AML-193 (cell line): ENCODE measurements at places on chromosomes 6 and 20.
A peak's percentile ranks its signal among the peaks of the same experiment; 100 is the strongest.

GRCh38 chr6:51265426-51265825 is 446.8 kb downstream of the TFAP2B start:
- peak; percentile 7 for DNase-seq

GRCh38 chr6:28531479-28532128 is 5.9 kb downstream of the GPX5 start:
- no peak for DNase-seq

DNA sequence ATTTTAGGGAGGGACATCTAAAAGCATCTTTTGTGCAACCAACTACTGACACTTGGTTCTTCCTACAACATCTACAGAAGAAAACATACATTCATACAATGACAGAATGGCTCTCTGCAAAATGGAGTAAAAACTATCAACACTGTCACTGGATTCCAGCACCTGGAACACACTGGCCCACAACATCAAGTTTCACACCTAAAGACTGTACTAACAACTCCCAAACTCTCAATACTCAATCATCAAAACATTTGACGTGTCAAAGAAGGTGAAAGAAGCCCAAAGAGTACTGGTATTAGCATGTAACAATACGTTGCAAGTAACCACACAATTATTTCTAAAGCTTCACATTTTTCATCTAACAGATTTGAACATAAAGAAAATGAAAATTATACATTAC is 2.1 kb downstream of the CPNE1 start:
- no peak for DNase-seq

DNA sequence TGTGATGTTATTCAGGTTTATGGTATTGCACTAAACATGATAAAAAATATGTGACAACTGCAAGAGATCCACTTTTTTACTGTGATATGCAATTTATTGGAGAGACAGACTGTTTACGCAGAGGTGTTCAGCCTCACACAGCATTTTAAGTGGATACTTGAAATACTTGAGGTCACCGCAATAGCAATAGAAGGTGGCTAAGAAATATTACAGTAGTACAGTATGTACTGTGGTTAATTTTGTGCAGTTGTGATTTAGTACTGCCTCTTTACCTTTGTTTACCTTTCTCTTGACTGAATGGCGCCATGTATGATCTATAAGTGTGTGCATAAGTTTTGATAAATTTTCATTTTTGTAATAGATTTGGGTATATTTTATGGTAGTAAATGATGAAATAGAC is 17.4 kb downstream of the MACROD2 start:
- DNase-seq = no peak

DNA sequence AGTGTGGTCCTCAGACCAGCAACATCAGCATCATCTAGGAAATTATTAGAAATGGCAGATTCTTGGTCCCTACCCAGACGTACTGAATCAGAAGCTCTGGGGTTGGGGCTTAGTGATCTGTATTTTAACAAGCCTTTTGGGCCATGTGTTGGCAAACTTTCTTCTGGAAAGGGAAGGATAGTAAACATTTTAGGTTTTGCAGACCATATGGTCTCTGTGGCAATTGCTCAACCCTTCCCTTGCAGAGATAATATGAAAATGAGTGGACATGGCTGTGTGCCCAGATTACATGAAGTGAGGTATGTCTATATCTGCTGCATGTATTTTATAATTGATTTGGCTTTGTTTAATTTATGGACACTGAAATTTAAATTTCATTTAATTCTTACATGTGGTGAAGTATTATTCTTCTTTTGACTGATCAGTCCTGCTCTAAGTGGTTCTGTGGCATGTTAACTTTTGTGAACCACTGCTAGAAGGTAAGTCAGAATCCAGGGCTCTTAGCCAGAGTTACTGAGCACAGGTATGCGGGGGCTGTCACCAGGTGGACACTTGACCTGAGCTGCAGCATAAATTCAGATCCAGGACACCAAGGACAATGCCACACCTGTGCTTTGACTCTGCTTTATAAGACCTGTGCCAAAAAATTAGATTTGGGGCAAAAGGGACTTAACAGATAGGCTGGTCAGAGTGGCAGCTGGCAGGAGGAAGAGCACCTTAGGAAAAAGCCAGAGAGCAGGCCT is 43.2 kb downstream of the LY86 start:
- peak; percentile 39 for DNase-seq

- no peak for DNase-seq
Measured at GRCh38 chr6:95846652-95847051, 169.1 kb upstream of the FUT9 start.

DNA sequence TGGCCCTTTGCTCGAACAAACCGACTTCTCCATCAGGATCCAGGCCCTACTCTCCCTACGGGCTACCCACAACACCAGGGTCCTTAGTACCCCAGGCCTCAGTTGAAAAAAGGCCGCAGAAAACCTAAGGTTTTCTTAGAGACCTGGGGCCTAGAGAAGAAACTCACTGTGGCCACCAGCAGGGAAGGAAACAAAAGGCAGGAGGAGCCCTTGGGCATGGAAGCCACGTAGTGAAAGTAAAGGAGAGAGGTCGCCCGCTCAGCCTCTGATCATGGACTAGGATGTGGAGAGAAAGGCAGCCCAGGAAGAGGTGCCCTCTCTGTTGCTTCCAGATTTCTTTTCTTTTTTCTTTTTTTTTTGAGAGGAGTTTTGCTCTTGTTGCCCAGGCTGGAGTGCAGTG is 31.5 kb downstream of the CPNE5 start:
- no peak for DNase-seq

DNA sequence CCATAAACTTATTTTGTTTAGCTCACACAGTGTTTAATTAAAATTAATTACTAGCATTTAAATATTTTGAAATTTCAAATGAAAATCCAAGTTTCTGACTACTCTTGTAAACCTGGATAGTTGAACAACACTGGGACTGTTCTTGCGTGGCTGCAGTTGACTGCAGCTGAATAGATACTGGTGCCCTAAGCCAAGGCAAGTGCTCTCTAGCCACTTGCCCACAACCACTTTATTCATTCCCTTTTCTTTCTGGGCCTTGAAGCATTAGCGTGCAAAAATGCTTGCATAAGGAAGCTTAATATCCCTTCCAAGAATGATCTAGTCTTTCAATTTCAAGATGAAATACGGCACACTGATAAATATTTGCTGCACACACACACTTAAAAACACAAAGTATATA is 676.0 kb upstream of the MARCKS start:
- DNase-seq = no peak

GRCh38 chr6:25684565-25684964 is 32.5 kb downstream of the SCGN start:
- no peak for DNase-seq

- no peak for DNase-seq
Measured at GRCh38 chr6:136334465-136334846, 44.8 kb upstream of the BCLAF1 start.

GRCh38 chr6:118974790-118975189 is 39.8 kb upstream of the MCM9 start:
- no peak for DNase-seq

DNA sequence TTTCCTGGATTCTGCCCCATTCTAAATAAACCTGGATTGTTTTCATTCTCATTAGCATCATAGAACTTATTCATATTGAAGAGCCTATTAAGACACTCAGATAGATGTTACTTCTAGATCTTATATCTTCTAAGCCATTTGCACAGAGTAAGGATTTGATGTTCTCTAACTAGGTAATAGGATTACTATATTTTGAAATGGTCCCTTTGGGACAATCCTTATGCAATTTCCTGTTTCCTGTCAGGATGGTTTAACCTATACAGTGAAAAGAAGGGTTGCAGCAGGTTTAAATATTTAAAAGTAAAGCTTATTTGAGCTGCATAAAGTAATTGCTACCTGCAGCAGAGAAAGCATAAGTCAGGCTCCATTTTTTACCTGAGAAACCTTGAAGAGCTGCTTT is 860.1 kb downstream of the TFAP2A start:
- DNase-seq = no peak

- no peak for DNase-seq
Measured at GRCh38 chr6:13854716-13855250, 40.4 kb upstream of the MCUR1 start.

DNA sequence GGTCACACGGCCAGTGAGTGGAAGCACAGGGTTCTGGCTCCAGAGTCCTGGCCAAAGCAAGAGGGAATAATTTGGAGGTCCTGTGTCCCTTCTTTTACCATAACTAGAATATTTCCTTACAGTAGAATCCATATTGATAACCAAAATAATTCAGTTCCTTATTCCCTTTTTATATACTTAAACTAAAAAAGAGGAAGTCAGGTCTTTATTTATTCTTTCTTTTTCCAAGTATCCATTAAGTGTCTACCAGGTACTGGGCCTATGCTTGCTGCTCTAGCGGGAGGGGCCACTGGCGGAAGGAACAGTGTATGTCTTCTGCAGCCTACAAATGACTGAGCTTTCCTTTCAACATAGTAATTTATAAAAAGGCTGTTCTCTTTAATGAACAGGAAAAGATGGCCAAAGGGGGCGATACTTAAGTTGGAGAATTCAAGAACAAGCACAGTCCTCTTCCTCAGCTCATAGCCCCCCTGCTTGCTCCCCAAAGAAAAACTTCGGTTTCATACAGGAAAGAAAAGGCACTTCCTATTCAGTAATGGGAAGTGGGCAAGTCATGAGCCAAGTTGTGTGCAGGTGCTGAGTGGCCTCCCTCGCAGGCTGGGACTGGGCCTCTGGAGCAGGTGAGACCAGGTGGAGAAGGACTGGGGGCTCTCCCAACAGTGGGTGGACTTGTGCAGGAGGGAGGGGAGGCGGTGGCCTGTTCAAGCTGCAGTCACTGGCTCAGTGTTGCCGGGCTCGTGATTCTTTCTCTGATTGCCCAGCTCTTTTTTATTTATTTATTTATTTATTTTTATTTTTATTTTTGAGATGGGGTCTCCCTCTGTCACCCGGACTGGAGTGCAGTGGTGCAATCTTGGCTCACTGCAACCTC is 110.9 kb downstream of the ARMC2 start:
- DNase-seq = peak; percentile 71

- no peak for DNase-seq
Measured at GRCh38 chr6:108171291-108171917, 5.6 kb downstream of the NR2E1 start.

DNA sequence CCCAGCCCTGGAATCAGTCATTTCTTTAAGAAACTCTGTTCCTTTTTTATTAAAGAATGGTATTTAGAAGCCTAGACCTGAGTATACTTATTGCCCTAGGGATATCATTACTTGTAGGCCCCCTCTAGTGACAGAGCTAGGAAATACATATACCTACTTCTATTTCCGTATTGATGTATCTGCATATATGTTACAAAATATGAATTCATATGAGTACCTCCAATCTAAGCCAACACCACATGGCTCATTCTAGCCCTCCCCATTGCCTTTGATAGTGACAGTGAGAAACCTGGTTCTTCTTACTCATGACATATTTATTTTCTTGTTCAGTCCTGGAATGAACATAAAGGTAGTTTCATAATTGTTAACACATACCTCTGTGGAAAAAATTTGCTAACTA is 137.2 kb downstream of the FARS2 start:
- peak; percentile 89 for DNase-seq

DNA sequence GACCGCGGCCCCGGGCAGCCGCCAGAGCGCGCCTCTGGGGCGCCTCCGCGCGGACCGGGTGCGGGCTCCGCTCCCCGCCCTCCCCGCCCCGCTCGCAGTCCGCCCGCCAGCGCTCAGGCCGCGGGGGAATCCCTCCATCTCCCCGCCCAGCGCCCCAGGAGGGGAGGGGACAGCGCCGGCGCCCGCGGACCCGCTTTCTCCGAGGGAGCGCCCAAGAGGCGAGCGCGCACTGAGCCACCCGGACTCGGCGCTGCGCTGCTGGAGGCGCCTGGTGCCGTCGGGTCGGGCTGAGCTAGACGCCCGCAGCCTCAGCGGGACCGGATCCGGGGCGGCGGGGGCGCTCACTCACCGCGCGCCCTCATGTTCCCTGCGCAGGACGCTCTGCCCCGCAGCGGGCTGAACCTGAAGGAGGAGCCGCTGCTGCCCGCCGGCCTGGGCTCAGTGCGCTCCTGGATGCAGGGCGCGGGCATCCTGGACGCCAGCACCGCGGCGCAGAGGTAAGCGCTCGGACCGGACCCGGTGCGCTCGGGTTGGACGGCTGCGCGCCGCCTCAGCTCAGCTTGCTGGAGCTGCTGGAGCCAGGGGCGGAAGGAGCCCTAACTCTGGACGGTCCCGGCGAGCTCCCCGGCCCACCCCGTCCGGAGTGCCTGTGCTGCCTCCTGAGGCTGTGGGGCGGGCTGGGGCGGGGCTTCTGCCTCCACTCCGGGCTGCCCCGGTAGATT is 867 bp downstream of the EBF4 start:
- no peak for DNase-seq

DNA sequence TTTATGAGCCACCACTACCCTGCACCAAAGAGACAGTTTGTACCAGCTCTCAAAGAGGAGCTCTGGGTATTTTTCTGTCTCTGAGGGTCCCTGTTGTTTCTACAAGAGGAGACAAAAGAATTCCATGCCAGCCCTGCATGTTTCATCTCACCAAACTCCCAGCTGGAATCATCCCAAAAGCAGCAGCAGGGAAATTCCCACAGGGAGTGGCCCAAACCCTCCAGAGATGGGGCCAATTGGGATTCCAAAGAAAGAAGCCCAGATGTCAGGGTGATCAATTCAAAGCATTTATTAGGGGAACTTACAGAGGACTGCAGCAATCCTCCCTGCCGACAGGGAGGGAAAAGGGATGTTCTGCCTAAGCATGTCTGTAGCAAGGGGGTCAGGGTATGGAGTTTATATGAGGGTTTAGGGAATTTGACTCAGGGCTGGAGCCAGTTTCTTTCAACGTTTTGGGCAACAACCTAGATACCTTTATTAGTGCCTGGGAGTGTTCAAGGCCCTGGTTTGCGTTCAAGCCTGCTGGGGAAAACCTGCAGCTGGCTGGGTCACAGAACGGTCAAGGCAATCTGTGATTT is 47.2 kb downstream of the MUC22 start:
- DNase-seq = no peak

GRCh38 chr6:120198033-120198432 is 848.5 kb upstream of the MAN1A1 start:
- DNase-seq = no peak

GRCh38 chr20:55086421-55086820 is 611.0 kb downstream of the DOK5 start:
- no peak for DNase-seq

GRCh38 chr6:125233202-125233601 is 68.6 kb downstream of the HDDC2 start:
- DNase-seq = no peak

- no peak for DNase-seq
Measured at GRCh38 chr6:79421707-79422484, 115.3 kb downstream of the LCA5 start.

DNA sequence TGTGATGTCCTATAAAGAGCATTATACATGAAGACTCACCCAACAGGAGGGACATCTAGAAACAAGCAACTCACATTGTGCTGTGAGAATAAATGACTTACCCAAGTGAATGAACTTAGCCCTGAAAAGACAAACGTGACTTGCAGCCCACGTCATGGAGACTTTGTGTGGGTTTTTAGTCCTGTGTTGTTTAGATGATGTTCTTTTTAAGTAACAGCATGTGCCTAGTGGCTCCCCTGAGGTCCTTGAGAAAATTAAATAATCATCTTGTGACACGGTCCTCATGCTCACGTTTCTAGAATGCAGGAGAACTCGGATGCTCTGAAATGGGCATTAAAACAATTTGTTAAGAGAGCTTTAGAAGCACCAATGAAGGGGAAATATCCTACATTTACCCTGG is 165.1 kb downstream of the SASH1 start:
- DNase-seq = no peak

- DNase-seq = no peak
Measured at GRCh38 chr6:158797331-158798310, 21.5 kb downstream of the EZR start.
